AG08395 (cell line): ENCODE measurements at places on chromosomes 2 and 18.

DNA sequence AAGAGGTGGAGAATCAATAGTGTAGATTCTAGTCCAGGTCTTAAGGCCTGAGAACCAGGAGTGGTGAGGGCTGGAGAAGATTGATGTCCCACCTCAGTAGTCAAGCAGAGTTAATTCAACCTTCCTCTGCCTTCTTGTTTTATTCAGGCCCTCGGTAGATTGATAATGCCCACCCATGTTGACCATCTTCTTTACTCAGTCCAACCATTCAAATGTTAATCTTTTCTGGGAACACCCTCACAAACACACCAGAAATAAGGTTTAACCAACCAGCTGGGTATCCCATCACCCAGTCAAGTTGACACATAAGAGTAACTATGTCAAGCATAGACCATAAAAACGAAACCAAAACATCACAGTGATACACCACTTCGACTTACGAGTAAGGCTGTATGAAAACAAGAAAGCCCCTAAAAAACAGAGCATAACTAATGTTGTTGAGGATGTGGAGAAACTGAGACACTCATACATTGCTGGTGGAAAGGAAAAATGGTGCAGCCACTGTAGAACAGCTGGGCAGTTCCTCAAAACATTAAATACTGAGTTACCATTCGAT lies 57.5 kb downstream of the SLC35F5 start:
- no peak for DNase-seq

GRCh38 chr2:240322991-240323390 lies 112.5 kb upstream of the GPC1 start:
- DNase-seq, result no peak

DNA sequence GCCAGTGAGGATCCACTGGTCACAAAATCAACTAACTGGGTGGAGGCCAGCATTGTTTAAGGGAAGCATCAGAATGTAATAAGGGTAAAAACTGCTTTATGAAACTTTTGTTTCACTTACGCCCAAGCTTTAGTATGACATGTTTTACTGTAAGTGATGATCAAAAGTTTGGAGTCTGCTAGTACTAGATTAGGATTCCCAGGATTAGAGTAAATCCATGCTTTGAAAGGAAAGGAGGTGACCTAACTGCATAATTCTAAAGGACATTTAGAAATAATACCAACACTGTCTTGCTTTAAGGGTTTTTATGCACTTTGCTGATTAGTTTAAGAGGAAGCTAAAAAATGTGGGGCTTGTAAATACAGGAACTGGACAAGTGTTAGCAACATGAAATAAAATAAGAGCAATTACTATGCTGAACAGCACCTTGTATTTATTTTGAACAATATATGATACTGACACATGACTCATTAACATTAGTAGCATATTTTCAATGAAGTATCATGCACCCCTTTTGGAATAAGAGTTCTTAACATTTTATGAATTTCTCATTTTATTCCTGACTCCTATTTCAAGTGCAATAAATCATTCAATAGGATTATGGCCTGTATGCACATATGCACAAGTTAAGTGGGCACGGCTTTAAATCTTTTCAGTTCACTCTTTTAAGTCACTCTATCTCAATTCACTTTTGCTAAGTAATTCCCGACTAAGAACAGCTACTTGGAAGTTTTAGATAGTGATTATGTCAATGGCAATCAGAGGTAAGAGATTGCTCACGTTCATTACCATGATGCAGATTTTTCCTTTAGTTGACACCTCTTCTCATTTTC lies 62.5 kb downstream of the STK39 start:
- no peak for DNase-seq

DNA sequence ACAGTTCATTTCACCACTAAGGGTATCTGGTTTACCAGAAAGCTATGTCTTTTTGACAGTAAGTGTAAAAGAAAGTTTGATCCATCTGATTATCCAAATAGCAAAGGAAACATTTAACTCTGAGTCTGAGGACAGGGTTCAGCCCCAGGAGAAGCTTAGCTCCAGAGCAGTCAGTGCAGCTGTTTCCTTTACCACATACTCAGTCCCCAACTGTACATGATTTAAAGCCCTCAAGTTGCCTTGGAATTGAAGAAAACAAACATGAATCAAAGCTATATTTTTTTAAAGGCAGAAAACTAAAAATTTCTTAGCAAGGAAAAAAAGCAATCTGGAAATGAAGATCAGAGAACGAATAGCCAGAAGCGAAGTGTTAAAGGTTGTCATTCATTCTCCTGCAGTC lies 746.0 kb downstream of the METTL4 start:
- no peak for DNase-seq

DNA sequence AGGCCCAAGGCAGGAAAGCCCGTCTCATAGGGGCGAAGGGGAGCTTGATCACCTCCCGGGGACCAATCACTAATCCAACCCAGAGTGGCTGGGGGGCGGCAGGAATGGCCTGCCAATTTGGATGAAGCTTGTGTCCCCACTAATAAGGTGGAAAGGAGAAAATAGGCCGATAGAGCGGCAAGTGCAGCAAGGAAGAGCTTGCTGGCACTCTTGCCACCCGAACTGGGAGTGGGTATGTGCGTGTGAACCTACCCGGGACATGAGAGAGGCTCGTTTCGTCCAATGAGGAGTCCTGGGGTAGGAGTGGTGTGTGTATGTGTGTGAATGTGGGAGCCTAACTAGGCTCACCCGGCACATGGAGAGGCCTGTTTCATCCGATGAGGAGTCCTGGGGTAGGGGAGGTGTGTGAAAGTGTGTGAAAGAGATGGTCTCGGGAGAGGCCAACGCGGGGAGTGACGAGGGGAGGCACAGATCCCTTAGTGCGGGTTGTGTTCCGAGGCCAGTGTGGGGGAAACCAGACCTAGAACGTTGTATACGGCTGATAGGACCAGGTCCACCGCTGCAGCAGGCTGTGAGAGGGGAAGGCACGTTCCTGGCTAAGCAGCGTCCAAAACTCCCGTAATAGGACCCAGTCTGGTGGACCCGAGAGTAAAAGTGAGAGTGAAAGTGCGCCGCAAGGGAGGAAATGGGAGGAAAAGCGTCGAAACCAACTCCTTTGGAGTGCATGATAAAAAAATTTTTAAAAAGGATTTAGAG lies 47.1 kb upstream of the SELENOI start:
- DNase-seq, result peak; percentile 42

DNA sequence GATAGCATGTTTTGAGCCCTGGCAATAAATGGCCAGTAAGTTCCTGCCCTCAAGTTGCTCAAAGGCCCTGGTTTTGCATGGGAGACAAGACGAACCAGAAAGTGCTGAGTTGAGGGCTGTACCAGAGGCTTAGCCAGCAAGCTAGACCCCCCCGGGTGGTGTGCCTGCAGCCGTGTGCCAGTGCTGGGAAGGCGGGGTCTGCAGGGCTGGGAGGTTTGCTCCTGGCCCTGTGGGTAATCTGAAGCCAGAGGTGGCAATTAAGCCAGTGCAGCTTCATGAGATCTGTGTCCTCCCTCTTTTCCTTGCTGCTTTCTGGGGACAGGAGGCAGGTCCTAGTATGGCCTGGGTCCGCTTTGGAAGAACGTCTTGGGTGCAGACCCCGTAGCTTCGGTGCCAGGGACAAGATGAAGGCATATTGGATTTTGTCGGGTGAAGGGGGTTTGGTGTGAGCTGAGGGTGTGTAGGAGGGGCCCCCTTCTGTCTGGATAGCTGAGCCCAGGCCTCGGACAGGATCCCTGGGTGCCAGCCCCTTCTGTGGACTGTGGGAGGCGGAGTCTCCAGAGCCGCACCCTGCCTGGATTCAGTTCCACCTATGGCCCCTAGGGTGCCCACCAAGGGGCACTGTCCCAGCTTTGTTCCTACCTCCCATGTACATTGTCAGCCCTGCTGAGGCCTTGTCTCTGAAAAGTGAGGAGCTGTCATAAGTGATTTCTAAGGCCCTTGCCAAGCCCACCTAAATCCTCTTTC lies 15.6 kb downstream of the ATOH8 start:
- no peak for DNase-seq

- peak; percentile 20 for DNase-seq
These were observed 86.7 kb downstream of the FIGN start for GRCh38 chr2:163649080-163649479.

DNA sequence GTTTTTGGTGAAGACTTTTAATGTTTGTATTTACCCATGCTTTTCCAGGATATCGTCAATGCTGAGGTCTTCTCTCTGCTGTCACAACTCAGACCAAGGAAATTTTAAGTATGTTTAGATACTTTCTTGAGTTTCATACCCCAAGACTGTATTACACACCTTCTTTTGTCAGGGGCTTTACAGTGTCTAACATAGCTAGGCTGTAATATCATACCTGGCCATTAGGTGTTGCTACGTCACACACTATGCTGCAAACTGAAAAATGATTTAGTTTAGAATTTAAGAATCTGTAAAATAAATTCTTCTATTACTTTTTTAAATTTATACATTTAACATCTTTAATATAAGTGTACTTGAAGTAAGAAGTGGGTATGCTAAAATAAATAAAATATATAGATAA lies 358.4 kb upstream of the NRP2 start:
- no peak for DNase-seq

DNA sequence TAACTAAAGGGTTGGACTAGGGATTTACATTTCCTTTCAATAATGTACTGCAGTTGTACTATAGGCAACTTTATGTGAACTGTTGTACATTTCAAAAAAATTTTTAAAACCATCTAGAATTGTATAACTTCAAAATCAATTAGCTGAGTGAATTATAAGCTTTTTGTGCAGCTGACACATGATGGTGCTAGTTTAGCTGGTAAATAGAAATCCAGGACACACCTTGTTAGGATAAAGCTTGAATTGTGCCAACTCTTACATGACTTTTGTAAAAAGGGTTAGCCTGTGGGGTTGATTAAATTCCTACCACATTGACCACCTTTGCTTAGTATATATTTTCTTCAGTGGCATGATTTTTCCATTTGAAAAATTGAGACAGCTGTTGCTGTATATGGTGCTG lies 104.4 kb downstream of the CPS1 start:
- DNase-seq, result no peak

DNA sequence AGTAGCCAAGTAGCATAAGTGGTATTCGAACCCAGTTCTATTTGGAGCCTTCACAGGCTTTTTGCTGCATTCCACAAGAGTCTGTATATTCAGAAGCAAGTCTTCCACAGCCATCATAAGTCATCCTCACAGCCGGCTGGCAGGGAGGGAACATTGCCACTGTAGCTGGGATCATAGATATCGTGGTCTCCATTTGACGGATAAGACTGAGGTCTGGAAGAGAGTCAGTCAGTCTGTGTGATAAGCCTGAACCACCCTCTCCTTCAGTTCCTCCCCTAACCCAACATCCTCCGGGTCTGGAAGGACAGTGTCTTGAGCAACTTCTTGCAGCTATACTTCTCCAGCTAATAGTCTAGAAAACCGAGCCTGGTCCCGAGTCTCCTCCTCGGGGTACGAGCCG lies 17.0 kb upstream of the C1QL2 start:
- DNase-seq, result no peak

- DNase-seq, result no peak
These were observed 32.6 kb downstream of the PMAIP1 start for GRCh38 chr18:59932401-59932800.

DNA sequence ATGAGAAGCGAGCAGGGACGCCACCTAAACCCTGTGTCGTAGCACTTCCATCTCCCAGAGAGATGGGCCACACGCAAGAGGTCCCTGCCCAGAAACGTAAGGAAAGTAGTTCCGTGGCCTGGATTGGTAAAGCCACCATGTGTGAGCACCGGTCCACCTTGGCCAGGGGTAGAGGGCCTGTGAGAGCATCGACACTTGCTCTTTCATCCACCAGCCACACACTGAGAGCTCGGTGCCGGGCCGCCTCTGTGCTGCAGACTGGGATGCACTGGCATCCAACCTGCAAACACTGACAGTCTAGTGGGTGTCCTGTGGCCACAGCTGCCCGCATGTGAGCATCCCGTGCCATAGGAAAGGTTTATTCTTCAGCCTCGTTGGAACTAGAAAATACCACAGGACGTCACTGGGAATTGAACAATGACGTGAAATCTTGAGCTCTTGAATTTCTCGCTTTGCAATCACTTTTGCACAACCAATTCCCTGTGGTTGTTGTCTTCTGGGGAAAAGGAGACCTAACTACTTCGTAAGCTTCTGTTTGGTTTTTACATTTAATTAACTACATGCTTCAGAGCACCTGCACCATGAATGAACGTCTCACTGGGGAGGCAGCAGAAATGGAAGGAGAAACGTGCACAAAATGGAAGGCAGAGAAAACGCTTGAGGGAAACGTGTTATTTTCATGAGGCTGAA lies 212.0 kb upstream of the RAB6C start:
- DNase-seq, result no peak
